HT-29 (cell line): ENCODE measurements at places on chromosomes 4 and X. TPM values are rescaled to one million over a fixed set of nuclear protein-coding genes. Genes with fewer than 3 reads are reported as not detected.

Gene EOLA1
- total RNA-seq, result 24.7 and 28.1 TPM in 2 replicates

Gene SUPT20HL1
- not detected in 2 replicates for total RNA-seq

Gene ADH1C
- total RNA-seq, result 2.7 and 5.9 TPM in 2 replicates

Gene MAOB
- 1.1 and 1.7 TPM in 2 replicates for total RNA-seq

Gene MAGEA4
- not detected in 2 replicates for total RNA-seq

Gene TMSB15A
- not detected in 2 replicates for total RNA-seq

Gene EXOC1
- 11.1 and 11.2 TPM in 2 replicates for total RNA-seq

Gene ATOH1
- 2.7 and 3.7 TPM in 2 replicates for total RNA-seq

Gene PDZD4
- total RNA-seq, result 0.33 TPM in 1 of 2 replicates, not detected in the other

Gene SASH3
- total RNA-seq, result not detected in 2 replicates

Gene KDR
- total RNA-seq, result not detected in 2 replicates

Gene CT45A5
- not detected in 2 replicates for total RNA-seq

Gene SSX4
- total RNA-seq, result not detected in 2 replicates

Gene CENPU
- 15.2 and 15.3 TPM in 2 replicates for total RNA-seq

Gene SMIM9
- not detected in 2 replicates for total RNA-seq

Gene GAGE2A
- total RNA-seq, result not detected in 2 replicates

Gene DDX53
- not detected in 2 replicates for total RNA-seq

Gene IL13RA2
- not detected in 2 replicates for total RNA-seq

Gene XK
- 4.0 and 4.9 TPM in 2 replicates for total RNA-seq

Gene SMIM10L2A
- 0.03 and 0.08 TPM in 2 replicates for total RNA-seq
